Stimulated activated CD8-positive, alpha-beta memory T cell treated with anti-CD3 and anti-CD28 coated beads, Interleukin-15, amount 100 ng/mL, for 48 hours (primary cell): ENCODE measurements at places on chromosomes 5 and 9.

DNA sequence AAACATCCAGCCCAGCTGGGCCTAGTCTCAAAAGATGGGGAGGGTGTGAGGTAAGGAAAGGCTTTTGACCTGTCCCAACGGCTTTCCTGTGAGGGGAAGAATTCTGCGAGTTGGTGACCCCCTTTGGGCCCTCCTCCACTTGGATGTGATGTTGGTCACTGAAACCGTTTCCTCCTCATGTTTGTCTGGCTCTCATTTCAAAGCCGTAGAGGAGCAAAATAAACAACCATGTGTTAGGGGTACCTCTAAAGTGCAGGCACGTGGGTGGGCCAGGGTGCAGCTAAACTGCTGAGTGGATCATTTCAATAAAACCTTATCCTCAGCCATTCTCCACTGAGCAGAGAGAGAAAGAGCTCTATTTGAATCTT, 84.3 kb upstream of the MELK start:
- DNase-seq = no peak

- DNase-seq = no peak
Measured at GRCh38 chr9:121700832-121701419, 49.5 kb downstream of the DAB2IP start.

DNA sequence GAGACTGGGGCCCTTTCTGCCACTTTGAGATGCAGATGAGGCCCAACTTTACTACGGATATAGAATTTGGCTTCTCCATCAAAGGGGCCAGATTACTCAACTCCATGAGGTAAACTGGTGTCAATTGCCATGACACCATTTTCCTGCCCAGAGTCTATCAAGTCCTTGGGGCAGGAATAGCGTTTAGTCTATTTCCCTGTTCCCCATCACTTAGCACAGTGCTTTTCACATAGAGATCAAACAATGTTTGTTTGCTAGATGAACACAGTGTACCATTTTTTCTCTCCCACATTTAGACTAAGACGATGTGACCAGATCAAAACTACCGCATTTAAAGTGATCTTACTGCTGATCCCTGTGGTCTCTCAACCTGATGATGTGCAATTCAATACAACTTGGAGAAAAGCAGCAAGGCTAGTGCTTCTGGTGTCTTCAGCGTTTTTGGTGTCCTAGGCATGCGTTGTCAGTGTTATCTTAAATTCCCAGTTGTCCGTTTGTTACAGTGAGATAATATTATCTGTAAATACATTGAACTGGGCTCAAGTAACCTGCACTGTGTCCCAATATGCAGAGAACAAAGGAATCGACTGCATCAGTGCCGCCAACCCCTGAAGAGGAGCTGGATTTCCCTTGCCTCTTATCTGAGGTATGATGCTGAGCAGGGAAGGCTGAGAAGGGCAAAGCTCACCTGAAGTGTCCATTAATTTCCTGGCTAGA, 446.2 kb downstream of the PLK2 start:
- no peak for DNase-seq

DNA sequence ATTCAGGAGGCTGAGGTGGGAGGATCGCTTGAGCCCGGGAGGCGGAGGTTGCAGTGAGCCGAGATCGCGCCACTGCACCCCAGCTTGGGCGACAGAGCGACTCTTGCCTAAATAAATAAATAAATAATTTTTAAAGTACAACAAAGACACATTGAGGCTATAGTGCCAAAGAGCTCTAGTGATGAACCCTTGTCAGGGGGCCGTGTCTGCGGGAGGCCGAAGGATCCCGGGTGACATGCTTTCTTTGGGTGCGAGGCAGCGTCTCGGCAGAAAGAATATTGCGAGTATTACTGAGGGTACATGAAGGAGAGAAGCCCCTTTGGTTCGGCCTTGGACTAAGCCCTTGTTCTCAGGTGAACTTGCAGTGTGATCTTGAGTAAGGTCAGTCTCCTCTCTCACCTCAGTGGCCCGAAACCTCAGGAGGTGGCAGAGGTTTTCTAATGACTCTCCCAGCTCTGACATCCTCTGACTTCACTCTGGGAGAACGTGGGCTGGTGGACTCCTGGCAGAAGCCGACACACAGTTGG, 397 bp upstream of the RECK start:
- DNase-seq = no peak

GRCh38 chr5:134642931-134643530, 5.6 kb upstream of the SEC24A start:
- no peak for DNase-seq

DNA sequence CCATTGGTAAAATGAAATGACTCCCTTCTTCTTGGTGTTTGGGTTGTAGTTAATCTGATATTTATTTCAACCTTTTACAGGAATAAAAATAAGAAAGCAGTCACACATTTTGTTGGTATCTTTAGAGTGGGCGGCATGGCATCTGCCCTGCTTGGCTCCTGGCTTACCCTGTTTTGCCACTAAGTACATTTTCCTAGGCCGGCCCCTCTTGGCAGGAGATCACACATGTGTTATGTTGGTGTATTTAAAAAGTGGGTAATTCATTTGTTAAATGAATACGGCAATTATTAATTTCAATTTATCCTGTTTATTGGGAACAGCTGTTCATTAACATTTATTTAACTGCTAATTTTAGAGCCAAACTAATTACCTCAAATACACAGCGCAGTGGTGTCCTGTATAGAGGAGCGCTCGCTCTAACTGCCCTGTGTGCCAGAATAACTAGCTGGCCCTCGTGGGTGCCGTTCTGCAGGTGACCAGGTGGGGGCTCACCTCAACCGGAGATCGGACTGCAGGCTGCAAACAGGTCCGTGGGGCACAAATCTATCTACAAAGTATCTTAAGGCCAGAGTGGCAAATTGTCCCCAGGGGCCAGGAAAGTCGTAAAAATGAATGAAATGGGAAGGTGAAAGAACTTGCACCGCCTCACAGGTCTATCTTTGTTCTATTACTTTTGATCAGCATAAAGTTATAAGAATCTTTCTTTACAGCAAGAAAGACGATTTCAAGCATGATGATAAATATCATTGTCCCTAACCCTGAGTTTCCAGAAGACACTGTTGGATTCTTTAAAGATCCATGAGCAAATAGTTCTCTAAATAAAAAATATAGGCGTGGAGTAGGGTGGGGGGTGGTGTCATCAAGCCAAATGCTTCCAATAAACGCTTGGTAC, 26.2 kb upstream of the GPR151 start:
- peak; percentile 39 for DNase-seq

GRCh38 chr5:15585841-15586591, 86.0 kb downstream of the FBXL7 start:
- DNase-seq = no peak

DNA sequence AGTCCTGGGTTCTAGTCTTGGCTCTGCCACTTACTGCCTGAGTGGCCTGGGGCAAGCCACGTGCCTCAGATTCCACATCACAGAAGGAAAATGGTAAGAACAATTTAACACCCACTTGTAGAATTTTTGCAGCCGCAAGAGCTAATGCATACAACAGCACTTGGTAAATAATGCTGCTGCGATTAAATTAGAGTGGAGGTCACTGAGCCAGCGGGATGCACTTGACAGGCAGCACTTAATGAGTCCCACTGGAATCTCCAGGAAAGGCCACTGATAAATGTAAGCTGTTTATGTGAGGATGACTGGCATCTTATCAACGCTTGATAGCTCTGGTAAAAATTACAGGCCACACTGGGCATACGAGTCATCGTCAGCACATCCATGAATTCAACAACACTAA, 59.4 kb upstream of the UBTD2 start:
- DNase-seq = no peak

GRCh38 chr9:72207278-72207677, 58.0 kb downstream of the GDA start:
- DNase-seq = no peak

DNA sequence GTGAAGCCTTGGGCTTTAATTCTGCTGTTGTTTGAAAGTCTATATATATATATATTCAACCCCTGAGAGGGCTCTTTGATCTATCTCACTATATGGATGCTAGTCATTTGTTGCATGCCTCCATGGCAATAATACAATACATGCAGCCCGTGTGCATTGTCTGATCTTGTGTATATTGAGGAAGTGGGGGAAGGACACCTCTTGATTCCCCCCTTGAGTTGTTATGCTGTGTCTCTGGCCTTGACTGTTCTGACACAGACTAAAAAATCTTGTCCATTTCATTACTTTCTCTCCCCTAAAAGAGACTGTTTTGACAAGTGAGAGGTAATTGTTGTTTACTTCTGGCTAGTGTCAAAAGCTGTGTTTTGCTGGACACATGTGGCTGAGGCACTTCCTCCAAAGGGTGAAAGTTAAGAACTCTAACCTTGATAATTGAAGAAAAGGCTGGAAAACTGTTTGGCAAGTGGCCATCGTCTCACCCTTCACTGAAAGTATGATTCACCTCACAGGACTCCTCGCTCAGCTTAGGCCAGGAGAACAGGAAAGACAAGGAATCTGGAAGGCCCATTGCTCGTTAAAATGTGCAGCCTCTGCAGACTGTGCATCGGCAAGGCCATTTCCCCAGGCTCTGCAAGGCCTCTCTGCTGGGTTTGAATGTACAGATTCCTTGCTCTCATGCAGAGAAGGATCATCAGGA, 304.0 kb downstream of the PRELID2 start:
- no peak for DNase-seq

DNA sequence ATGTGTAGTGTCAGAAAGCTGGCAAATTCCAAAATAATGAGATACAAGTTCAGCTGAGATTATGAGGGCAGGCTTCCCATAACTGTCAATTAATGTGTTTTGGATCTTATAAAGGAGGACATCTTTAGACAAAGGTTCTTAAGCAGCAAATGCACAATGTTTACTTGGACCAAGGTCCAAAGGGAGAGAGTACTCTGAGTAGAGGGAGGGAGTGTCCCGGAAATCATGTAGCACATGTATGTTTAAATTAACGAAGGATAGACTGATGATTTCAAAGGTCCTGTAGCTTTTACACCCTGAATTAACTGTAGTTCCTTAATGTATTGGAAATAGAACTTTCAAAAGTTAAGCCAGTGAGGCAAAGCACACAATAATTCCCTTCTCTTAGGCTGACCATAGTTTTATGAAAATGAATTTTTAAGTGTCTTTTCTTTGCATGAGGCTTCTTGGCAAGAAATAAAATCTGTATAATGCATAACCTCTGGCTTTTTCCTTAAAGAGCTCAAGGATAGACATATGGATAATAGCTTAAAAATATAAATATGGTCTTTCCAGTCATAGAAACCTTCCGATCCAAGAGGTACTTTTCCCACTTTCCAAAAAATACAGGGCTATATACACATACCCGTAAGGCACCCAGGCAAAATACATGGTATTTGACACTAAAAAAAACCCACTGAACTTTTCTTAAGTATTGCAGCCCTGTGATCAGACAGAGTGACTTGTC, 93.0 kb downstream of the PCSK5 start:
- DNase-seq = no peak

DNA sequence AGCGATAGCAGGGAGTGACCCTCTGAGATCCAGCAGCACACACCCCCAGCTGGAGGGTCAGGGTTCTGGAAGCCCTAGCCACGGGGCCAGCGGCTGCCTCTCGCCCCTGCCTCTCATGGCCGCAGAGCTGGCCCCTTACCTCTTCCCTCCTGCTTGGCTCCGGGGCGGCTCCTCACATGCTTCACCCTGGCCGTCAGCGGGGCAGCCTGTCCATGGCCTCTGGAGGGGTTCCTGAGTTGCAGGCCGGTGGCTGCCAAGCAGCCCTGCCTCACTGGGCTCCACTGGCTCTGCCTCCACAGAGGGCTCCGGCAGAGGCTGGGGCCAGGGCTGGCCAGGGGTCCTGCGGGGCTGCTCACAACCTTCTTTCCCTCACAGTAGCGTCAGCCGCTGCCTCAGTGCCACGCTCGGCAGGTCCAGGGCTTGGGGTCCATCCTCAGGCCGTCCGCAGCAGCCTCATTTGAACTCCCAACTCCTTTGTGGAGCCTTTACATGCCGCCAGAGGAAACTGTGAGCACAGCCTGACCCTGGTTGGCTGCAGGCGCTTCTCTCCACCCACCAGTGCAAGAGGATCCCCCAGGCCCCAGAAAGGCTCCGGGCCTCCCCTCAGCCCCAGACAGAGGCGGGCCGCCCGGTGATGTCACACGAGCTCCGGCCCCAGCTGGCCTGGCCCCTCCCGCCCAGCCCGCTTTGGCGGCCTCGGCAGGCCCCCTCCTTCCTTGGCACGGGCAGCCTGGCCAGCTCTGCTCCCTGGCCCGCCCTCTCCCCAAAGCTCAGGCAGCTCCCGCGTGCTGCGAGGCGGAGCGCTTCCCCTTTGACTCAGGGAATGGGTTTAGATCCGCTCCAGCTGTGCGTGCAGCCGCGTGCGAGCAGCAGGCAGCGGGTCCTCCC, at the start of gene ANGPTL2:
ANGPTL2 (minus strand) TSS at position 460 of the 888 bp plus-strand sequence. CDS start 13,904 bp downstream, outside the sequence.
- no peak for DNase-seq

DNA sequence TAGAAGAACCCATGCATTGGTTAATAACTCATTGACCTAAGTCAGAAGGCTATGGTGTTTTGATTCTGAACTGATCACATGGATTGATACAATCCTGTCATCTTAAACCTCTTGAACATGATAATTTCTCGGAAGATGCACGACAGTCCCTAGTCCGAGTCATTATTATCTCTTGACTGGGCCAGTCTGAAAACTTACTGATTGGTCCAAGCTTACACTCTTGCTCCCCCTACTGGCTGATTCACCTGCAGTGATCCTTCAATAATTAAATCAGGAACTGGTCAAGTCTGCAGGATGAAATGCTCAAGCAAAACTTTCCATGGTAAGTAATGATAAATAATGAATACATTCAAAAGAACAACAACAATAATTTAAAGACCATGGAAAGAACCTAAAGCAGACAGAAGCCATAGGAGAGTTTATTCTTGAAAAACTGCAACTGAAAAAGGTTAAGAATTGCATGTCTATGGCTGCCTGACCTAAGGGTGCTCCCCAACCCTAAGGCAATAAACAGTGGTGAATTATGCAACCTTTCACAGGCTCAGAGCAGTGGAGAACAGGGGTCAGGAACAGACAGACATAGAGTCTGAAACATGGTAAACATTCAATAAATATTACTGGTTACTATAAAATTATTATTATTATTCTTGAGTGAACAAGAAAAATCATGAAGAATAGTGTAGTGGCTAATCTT, 79.3 kb downstream of the BRINP1 start:
- no peak for DNase-seq

DNA sequence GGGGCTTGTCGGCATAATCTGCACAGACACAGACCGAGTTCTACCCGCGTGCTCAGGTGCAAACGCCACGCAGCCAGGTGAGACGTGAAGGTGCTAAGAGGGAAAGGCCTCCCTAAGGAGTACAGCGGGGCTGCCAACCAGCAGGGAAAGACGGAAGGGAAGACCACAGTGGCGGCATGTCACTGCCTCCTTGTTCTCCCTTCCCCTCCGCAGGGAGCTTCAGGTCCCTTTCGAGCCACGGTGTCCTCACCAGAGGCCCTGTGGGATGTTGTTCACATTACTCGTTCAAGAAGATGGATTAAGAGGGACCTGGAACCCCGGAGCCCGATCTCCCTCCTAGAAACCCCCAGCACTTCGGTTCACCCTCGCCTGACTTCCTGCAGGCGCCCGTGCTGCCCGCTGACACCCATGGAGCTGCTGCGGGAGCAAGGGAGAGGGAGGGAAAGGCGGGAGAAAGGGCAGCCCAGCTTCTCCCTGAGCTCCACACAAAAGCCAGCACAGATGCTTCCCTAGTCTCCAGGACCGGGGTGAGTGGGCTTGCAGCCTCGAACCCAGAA, 686 bp downstream of the BRD9 start:
- DNase-seq = no peak
